Heart right ventricle (tissue), 16 donors: ENCODE measurements at places on chromosomes 3 and 15. TPM values are rescaled to one million over a fixed set of nuclear protein-coding genes. Genes with fewer than 3 reads are reported as not detected.

- no peaks in the 10 kb centered on the region for H3K36me3 ChIP-seq
- H3K27ac ChIP-seq, result no peak overlapping the region
- no peaks in the 10 kb centered on the region for H3K27me3 ChIP-seq
- no peak for DNase-seq
These were observed 27.4 kb upstream of the TJP1 start for GRCh38 chr15:29849716-29850115.

DNA sequence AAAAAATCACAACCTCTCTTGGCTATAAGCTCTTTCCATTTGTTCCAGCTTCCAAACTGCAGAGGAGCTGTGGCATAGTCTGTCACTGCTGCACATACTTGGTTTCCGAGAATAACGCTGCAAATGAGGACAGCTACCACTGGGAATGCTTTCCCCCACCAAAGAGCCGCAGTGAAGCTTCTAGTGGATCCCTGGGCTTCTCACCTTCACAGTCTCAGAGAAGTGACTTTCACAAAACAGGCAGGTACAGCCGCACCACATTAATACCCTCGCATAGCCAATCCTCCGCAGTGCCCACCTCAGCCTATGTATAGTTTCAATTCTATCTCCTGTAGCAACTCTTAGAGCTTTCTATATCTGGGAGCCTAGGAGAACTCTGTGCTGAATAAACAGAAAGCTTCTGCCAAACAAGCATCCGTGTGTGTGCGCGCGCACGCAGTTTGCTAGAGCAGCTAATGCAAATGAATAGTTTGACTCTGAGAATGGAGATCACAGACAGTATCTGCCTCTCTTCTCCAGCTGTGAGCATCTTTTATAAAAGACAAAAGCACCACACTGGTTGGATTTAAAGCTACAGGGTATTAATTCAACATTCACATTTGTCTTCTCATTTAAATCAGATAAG lies 81.9 kb upstream of the PLXND1 start:
- H3K36me3 ChIP-seq, result no peaks in the 10 kb centered on the region
- H3K27me3 ChIP-seq, result no peaks in the 10 kb centered on the region
- H3K4me3 ChIP-seq, result peak overlapping the region; percentile 56
- peaks cover 8% of the 10 kb centered on the region for H3K4me1 ChIP-seq
- peak overlapping the region; percentile 47 for H3K27ac ChIP-seq

- H3K36me3 ChIP-seq, result no peaks in the 10 kb centered on the region
- H3K4me3 ChIP-seq, result no peak overlapping the region
- no peak for DNase-seq
- H3K27me3 ChIP-seq, result no peaks in the 10 kb centered on the region
- no peaks in the 10 kb centered on the region for H3K4me1 ChIP-seq
These were observed 1261.1 kb downstream of the ROBO1 start for GRCh38 chr3:78506581-78507195.

- no peak for DNase-seq
- H3K36me3 ChIP-seq, result no peaks in the 10 kb centered on the region
- no peaks in the 10 kb centered on the region for H3K27me3 ChIP-seq
- no peaks in the 10 kb centered on the region for H3K4me1 ChIP-seq
- no peak overlapping the region for H3K27ac ChIP-seq
These were observed 7.9 kb downstream of the CCDC71 start for GRCh38 chr3:49158103-49158709.

Gene CFAP44
- 1.6 TPM for total RNA-seq

DNA sequence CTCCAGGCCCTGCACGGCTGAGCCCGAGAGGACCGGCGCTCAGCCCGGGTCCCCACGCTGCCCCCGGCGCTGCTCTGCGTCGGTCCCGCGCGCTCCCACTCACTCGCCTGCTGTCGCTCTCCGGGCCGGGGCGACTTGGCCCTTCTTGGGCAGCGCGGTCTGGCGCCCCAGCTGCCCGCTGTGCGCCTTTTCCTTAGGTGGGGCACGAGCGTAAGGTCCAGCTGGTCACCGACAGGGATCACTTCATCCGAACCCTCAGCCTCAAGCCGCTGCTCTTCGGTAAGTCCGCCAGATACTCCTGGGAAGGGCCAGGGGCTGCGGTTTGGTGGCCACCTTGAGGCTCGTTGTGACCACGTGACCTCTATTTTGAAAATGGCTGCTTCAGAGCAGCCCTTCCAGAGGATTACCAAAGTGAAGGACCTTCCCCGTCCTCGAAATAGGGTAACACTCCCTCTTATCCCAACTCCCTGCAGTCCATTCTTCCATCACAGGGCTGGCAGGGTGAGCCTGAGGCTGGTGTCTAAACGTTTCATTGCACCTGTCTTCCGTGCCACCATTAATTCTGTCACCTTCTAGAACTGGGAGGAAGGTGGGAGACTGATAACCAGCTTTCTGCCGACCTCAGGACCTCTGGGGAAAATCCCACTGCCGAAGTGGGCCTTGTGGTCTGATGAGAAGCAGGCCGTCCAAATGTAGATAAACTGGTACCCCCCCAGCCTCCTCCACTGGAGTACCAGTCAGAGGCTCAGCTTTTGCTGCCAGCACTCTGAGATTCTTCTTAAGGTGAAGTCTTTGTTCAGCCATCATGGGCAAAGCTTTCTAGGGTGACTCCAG lies 812 bp downstream of the P4HTM start:
- DNase-seq, result no peak
- H3K4me3 ChIP-seq, result peak overlapping the region; percentile 55
- peak overlapping the region; percentile 86 for H3K27ac ChIP-seq
- H3K4me1 ChIP-seq, result peaks cover 23% of the 10 kb centered on the region
- no peaks in the 10 kb centered on the region for H3K27me3 ChIP-seq

- peaks cover 18% of the 10 kb centered on the region for H3K36me3 ChIP-seq
- no peaks in the 10 kb centered on the region for H3K27me3 ChIP-seq
- DNase-seq, result no peak
- H3K4me3 ChIP-seq, result no peak overlapping the region
- peaks cover 30% of the 10 kb centered on the region for H3K4me1 ChIP-seq
These were observed 16.6 kb downstream of the KBTBD13 start for GRCh38 chr15:65092911-65093792.

DNA sequence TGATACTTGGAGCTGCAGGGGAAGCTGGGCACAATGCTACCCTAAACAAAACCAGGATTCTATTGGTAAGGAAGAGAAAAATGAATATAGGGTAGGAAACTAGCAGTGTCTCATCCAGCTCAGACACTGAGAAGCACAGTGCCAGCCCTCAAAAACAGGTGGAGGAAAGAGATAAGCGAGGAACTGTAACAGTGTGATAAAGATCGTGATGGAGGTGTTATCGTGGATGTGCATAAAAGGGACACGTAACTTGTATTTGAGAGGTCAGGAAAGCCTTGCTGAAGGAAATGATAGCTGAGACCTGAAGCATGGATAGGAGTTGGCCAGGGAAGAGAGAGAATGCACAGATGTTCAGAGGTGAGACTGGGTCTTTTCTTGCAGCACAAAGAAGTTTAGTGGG lies 27.4 kb downstream of the MIX23 start:
- H3K4me1 ChIP-seq, result no peaks in the 10 kb centered on the region
- H3K27ac ChIP-seq, result no peak overlapping the region
- H3K36me3 ChIP-seq, result no peaks in the 10 kb centered on the region
- no peak overlapping the region for H3K4me3 ChIP-seq
